ENCODE measurements at places on chromosomes 11 and 22.

- DNase-seq = no peak
Measured at GRCh38 chr11:12123799-12124198, 13.4 kb downstream of the MICAL2 start.

DNA sequence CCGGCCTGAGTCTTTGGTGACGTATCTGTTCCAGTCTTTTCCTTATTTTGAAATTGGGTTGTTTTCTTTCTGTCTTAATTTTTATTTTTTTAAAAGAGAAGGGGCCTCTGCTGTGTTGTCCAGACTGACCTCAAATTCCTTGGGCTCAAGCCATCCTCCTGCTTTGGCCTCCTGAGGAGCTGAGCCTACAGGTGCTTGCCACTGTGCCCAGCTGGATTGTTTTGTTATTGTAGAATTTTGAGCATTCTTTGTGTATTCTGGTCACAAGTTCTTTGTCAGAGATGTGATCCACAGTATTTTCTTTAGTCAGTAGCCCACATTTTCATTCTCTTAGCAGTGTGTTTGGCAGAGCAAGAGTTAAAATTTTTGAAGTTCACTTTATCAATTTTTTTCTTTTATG lies 100.1 kb downstream of the ATXN10 start:
- DNase-seq = no peak

DNA sequence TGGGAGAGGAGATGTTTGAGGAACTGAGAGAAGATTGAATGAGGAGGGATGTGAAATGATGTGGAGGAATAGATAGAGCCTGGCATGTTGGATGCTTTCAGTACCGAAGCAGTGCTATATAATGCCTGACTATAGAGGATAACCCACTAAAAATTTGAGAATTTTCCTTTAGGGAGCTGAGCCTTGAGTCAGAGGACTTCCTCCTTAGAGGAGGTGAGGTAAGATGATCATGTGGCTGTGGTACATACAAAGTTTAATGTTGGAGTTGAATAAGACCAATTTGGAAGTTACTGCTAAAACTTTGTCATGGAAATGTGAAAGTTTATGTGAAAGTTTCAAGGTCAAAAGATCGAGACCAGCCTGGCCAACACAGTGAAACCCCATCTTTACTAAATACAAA lies 66.9 kb downstream of the YAP1 start:
- no peak for DNase-seq

DNA sequence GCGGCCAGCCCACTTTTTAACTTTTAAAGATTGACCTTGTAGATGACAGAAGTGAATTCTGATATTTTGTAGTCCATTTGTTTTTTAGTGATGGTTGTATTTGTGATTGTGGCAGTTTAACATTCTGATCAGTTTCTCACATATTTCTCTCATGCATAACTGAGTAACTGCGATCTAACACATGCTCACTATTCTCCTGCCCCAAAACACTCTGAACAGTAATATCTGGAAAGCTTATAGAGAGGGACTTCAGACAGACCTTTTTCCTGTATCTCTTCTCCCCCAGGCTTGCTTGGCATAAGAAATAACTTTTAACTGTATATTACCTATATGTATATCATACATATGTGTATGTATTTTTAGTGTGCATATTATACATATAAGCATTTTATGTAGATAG lies 37.3 kb upstream of the MYO18B start:
- no peak for DNase-seq

DNA sequence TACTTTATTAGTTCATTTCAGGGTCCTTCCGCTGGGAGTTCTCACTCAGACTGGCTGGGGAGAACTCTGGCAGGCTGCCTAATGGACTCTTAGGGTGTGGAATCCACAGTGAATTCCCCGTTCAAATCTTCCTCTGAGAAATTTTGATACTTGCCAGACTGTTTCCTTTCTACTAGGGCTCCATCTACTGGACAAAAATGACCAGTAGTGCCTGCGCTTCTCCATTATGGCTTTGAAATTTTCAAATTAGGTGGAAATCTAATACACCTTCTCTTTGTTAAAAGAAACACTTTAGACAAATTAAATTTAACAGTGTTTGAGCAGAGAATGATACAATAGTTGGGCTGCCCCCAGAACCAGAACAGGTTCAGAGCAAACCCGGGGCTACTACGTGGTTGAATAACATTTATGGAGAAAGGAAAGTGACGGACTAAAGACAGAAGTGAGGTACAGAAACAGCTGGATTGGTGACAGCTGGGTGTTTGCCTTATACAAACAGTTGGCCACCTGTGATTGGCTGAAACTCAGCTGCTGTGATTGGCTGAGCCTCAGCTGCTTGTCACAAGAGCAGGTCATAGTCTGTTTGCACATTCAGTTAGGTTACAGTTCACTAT lies 52.9 kb upstream of the FDX1 start:
- peak; percentile 78 for DNase-seq

- peak; percentile 87 for DNase-seq
Measured at GRCh38 chr11:61891331-61892084, at the start of gene FADS3. Gene FADS3 (minus strand): TSS chr11:61891545. CDS start chr11:61891381, 164 bp downstream.

- no peak for DNase-seq
Measured at GRCh38 chr22:20397498-20397897, 3.5 kb downstream of the ZNF74 start.

DNA sequence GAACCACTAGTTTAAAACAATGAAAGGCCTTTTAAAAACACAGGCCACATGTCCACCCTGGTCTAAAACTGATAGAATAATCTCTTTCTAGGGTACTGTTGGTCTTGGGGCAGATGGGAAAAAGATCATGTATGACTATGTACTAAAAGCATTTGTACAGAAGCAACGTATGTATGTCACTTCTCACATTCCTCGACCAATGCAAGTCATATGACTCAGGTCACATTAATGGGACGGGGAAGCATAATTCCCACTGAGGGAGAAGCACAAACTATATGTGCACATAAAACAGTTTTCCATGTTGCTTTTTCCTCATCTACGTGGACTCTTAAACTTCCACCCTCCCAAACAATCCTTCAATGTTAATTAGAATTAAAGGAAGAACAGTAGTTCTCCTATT lies 32.2 kb upstream of the GAB2 start:
- DNase-seq = no peak

DNA sequence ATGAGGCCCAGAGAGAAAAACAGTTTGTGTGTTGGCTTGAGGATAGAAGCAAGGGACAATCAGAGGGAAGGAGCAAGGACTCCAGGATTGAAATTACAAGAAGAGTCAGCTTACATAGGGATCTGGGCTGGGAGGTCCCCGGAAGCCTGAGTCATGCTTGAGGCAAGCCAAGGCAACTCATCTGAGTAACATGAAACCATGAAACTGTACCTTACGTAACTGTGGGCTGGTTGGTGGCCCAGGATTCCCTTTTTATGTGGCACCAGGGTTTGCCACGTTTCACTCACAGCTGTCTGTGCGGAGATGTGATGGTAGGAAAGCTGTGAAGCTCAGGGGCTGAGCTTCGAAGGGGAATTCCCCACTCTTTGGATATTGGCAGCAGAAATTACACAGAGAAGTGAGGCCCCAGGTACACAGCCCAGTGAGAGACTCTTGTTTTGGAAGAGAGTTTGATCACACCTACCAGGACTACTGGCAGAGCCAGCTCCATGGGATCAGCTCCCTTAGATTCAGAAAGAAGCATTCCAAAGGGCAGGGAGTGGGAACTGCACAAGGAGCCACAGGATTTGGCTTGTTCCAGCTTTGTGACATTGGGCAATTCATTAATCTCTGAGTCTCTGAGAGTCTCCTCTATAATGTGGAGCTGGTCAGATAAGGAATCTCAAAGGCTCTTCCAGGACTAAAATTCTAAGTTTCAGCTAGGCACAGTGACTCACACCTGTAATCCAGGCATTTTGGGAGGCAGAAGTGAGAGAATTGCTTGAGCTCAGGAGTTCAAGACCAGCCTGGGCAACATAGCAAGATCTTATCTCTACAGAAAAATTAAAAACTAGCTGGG lies 7.8 kb downstream of the SLC5A1 start:
- peak; percentile 52 for DNase-seq

DNA sequence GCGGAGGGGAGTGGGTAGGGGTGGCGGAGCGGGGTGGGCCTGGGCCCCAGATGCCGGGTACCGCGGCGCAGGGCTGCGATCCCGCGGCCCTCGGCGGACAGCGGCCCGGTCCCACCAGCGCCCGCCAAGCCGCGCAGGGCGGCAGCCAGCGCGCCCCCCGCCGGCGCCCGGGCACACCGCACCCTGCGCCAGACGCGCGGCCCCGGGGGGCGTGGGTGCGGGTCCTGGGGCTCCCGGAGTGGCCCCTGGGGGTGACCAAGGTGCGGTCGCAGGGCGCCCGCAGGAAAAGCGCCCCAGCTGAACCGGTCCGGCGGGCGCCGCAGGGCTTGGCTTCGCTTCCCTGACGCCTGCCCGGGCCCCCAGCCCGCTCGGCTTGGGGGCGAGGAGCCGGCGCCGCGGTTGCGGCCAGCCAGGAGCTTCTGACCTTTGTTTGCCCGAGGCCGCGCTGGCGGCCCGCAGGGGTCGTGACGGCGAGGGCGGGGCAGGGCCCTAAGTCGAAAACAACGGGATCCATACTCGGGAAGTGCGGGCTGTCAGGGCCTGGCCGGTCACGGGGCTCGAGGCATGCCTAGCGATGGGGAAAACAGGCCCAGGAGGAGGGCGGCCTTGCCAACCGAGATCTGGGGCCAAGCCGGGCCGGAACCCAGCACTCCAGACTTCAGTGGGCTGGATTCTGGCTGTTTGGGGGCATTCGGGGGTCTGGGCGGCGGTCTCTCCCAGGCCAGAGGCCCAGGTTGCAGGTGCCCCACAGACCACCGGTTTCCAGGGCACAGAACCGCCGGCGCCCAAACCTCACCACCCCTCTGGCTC lies 581 bp upstream of the AP5B1 start:
- peak; percentile 57 for DNase-seq

GRCh38 chr22:27045103-27045947 lies 387.9 kb downstream of the MIAT start:
- DNase-seq = no peak

DNA sequence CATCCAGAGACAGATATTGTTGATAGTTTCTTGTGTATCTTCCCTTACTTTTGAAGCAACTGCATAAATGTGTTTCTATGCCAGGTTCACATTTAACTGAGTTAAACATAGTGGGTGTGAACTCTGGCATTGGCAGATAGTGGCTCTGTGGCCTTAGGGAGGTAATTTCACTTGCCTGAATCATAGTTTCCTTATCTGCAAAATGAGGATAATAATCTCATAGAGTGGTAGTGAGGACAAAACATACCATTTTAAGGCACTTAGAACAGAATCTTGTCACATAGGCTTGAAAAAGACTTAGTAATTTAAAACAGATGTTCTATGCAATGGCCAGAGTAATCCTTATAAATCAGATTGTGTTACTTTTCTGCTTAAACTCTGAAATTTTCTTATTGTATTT lies 56.4 kb upstream of the SYN3 start:
- no peak for DNase-seq

GRCh38 chr11:67611165-67611564 lies 4.4 kb downstream of the NDUFV1 start:
- DNase-seq = no peak

DNA sequence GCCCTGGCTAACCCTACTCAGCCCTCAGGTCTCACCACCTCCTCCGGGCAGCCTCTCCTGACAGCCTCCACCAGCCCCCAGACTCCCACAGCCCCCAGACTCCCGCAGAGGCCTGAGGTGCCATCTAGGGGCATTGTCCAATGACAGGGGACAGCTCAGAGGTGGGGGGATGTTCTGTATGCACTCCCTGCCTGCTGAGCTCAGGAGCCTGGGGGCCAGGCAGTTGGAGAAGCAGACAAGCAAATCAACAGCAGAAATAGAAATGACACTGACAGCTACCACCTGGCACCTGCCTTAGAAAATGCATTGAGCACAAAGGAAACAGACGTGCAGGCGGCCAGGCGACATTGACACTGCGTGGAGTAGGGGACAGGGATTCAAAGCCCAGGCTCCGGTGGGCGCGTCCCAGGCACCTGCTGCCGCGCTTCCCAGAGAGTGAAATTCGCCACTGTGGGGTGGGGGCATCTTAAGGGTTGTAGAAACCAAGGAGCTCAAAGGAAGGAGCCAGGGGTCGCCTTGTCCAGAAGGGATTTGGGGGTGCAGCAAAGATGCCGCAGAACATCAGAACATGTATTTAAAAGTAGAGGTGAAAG lies 22.5 kb upstream of the WNT7B start:
- DNase-seq = peak; percentile 15

GRCh38 chr22:47114813-47115517 lies 352.5 kb downstream of the TBC1D22A start:
- no peak for DNase-seq

- peak; percentile 33 for DNase-seq
Measured at GRCh38 chr11:6703247-6704063, 20.3 kb upstream of the MRPL17 start.

GRCh38 chr11:18013790-18014507 lies 1.1 kb upstream of the SERGEF start:
- DNase-seq = no peak

- DNase-seq = peak; percentile 56
Measured at GRCh38 chr11:70470127-70470526, 71.8 kb downstream of the CTTN start.

- peak; percentile 86 for DNase-seq
Measured at GRCh38 chr11:45857961-45858474, 10.7 kb downstream of the CRY2 start.

- DNase-seq = no peak
Measured at GRCh38 chr11:121909596-121909995, 206.4 kb downstream of the BLID start.

GRCh38 chr11:125951731-125952130 lies 5.9 kb downstream of the VSIG10L2 start:
- no peak for DNase-seq

- no peak for DNase-seq
Measured at GRCh38 chr11:65616575-65617001, 1.0 kb downstream of the PCNX3 start.

- DNase-seq = no peak
Measured at GRCh38 chr22:48824712-48825651, 1002.7 kb downstream of the BRD1 start.

DNA sequence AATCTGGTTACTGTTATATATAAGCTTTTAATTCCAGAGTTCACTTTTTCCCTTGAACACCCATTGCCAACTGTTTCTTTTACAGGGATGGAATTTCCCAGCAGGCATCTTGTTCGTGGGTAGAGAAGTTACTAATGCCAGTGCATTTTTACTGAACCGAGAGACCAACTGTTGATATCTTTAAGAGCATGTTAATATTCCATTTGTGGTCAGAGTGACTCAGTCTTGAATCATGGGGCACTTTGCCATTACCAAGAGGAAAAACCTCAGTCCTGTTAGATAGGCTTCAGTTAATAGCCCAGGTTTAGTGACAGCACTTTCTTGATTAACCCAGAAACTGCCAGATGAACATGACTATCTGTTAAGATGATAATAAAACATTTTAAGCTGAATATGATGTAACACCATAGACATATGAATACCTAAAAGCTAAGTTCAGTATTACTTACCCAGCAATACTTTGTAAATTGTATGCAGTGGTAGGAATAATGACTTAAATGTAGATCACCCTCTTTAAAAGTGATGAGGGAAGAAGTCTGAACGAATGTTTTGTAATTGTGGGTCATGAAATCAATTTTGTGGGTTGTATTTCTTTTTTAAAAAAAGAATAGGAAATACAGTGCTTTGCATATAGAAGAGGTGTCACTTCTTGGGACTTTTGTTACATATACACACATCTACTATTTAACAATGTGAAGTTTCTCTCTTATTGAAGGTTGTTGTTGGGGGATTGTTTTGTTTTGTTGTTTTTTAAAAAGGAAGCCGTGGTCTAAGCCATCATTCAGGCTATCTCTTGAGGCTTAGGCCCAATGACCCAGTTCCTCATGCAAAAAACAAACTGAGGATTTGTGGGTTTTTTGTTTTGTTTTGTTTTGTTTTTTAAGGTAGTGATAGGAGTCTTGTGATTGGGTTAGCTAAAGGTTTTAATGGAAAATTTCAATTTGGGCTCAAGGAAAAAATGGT lies 79.2 kb upstream of the GRIK4 start:
- DNase-seq = peak; percentile 44
